A172 (cell line): ENCODE measurements at places on chromosomes 3 and 15.

GRCh38 chr15:49103002-49103401 lies 52.4 kb downstream of the COPS2 start:
- no peak for DNase-seq

DNA sequence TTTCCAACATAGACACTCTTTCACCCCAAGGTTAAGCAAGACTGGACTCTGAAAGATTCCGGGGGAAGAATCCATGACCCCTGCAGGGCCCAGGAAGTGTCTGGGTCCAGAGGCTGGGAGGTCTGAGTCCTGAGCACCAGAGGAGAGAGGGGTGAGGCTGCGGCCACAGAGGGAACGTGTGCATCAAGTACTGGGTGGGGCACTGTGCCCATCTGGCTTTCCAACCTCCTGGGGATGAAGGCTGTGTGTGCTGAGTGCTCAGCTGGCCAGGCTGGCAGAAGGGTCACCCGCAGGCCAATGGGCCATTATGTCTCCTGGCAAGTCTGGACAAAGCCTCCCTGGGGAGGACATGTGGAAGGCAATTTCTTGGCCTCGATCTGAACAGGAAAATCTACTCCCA lies 3.3 kb downstream of the CHRNA3 start:
- no peak for DNase-seq

DNA sequence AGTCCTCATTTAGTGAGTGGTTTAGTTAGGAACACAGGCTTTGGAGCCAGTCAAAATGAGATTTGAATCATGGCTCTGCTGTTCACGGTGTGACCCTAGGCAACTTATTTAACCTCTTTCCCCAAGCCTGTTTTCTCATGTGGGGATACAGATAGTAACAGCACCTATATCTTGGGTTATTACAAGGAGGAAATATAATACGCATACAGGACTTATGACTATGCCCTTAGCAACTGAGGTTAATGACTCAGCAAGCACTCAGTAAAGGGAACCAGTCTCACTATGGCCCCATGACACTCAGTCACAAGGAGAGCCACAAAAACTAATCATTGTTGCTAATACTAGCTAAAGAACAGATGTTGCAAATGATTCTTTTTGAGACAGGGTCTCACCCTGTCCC lies 45.9 kb downstream of the SUMF1 start:
- DNase-seq = peak; percentile 82

DNA sequence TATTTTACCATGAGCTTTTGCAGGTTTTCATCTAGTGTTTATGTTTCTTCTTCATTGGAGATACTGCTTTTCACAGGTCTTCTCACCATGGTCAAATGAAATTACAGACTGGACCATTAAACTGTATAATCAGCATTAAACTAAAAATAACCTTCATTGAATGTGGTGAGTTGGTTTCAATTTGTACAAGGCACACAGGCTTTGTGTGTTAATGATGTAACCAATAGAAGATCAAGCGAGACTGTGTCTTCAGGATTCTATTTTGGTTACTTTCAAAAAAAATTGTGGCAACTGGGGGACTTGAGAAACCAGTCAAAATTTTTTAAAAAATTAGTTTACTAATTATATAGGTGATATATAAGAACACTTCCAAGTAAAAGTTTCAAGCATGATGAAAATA lies 54.3 kb upstream of the GCSAM start:
- no peak for DNase-seq

DNA sequence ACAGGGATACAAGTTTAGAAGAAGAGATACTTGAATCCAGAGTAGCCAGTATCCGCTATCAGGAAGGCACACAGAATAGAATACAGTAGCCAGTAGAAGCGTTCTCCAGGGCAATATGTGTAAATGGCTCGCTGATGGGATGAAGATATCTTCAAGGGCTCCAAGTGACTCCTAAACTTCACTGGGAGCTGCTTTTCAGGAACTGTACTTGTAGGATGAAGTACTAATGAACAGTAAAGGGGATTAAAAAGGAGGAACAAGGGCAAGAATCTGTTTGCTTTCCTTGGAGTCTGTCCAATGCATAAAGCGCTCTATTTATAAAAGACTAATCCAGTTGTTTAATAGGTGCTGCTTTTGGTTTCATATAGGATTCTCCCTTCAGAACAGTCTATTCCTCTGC lies 78.4 kb downstream of the THRB start:
- no peak for DNase-seq

- peak; percentile 68 for DNase-seq
Observed at GRCh38 chr3:87298111-87298718, 21.8 kb upstream of the POU1F1 start.

DNA sequence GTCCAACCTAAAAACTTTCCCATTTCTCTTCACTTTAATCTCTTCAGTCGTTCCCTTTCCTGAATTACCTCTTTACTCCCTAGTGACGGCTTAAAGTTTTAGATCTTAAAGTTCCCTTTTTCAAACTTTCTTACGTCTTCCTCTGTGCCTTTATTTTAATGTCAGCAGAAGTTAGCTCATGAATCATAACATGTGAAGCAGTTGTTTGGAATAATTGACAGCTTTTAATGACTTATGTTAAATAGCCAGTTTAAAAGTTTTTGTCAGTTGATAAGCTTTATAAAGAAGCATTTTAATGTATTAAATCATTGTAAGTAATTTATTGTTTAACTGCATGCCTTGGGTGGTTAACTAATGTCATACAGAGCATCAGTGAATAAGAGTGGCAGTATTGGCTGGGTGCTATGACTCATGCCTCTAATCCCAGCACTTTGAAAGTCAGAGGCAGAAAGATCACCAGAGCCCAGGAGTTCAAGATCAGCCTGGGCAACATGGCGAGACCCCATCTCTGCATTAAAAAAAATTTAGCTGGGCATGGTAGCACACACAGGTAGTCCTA lies 33.9 kb downstream of the PIK3CA start:
- DNase-seq = peak; percentile 44

DNA sequence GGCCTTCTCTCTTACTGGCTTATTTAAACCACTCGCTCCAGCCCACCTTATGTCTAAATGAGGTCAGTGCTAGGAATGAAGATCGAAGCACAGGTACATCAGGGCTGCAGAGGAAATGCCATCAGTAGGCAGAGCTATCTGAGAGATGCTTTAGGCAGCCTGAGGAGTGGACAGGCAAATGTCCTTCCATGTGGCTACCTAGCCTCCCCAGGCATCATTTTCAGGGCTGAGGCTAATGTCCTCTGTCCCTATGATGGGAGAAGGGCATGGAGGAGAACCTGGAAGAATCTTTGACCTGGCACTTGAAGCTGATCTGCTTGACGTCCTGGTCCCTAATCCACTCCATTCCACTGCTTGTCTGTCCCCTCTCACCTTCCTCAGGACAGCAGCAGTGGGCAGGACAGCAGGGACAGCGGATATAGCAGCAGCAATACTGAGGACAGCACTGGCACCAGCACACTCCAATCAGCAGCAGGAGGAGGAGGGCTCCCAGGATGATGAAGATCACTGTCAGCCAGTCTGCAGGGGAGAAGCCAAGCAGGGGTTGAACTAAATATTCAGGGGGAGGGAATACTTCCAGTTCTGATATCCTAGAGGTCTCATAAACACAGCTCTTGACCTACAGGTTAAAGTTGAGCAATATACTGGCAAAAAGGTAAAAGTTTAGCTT lies 21.0 kb downstream of the ILDR1 start:
- DNase-seq = no peak
